ENCODE measurements at places on chromosomes 3 and 15.

DNA sequence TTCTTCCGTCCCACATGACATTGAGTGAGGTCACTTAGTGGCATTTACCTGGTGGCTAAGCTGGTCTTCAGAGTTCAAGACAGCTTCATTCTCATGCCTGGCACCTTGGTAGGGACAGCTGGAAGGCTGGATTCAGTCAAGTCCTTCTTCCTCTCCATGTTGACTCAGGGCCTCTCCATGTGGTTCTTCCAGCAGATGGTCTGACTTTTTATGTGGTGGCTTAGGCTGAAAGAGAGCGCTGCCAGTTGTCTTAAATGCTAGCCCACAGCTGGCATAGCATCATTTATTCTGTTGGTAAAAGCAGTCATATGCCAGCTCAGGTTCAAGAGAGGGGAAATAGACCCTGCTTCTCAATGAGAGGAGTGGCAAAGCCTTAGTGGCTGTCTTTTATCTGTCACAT is 53.0 kb upstream of the CTDSPL start:
- DNase-seq, result no peak

- no peak for DNase-seq
These were observed 48.5 kb upstream of the RAB6B start for GRCh38 chr3:133944181-133944580.

DNA sequence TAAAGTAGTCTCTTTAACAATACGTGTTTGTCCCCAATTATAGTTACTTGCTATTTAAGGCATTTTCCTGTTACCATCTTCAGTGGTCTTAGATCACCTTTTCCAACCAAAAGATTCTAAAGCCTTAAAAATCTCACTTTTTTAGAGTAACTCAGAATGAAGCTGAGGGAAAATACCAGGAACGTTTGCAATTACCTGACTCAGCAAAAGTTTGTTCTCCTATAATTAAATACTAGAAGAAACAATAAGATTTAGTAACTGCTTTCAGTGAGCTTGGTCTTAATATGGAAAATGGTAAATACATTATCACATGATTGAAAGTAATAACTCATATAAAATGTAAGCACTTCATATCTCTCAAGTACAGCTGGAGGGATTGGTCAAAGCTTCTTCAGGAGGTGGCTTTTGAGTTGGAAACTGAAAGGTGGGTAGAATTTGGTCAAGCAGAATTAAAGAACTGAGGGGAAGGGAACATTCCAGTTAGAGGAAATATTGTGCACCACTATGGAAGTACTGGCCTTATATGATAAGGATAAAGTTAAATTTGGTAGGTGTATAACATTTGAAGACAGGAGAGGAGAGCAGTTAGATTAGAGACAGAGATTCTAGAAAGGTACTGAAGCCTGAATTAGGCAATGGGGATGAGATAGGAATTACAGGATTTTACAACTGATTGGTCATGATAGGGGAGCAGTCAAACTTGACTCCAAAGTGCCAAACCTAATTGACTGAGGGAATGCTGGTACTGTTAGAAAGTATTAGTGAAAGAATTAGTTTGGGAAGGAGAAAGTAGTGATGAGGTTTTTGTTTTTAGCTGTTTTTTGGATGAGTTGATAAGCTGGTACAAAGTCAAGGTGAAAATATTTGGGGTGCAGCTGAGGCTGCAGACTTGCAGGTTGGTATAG is 21.9 kb downstream of the TSC22D2 start:
- no peak for DNase-seq

DNA sequence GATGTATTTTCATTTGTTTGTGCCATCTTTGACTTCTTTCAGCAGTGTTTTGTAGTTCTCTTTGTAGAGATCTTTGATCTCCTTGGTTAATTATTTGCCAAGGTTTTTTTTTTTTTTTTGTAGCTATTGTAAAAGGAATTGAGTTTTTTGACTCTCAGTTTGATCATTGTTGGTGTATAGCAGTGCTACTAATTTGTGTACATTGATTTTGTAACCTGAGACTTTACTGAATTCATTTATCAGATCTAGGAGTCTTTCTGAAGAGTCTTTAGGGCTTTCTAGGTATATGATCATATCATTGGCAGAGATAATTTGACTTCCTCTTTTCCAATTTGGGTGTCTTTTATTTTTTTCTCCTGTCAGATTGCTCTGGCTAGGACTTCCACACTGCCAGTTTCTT is 42.2 kb upstream of the POMGNT2 start:
- DNase-seq, result no peak

- no peak for DNase-seq
These were observed 95.7 kb downstream of the OXSM start for GRCh38 chr3:25885544-25885943.

GRCh38 chr3:133092681-133093080 is 54.5 kb downstream of the TMEM108 start:
- no peak for DNase-seq

GRCh38 chr3:113828600-113828999 is 10.0 kb upstream of the GRAMD1C start:
- no peak for DNase-seq

Data from activated CD4-positive, alpha-beta T cell treated with anti-CD3 and anti-CD28 coated beads, Interleukin-2, amount 50 U/mL, for 48 hours (primary cell).